ENCODE measurements at places on chromosomes 1 and 21.

GRCh38 chr1:58874342-58874741 is 90.5 kb upstream of the JUN start:
- no peak for DNase-seq

GRCh38 chr1:203765029-203765837 is at the start of gene LAX1:
Gene LAX1 (plus strand): TSS chr1:203765183. CDS start chr1:203765566, 383 bp downstream.
- DNase-seq, result peak; percentile 66

DNA sequence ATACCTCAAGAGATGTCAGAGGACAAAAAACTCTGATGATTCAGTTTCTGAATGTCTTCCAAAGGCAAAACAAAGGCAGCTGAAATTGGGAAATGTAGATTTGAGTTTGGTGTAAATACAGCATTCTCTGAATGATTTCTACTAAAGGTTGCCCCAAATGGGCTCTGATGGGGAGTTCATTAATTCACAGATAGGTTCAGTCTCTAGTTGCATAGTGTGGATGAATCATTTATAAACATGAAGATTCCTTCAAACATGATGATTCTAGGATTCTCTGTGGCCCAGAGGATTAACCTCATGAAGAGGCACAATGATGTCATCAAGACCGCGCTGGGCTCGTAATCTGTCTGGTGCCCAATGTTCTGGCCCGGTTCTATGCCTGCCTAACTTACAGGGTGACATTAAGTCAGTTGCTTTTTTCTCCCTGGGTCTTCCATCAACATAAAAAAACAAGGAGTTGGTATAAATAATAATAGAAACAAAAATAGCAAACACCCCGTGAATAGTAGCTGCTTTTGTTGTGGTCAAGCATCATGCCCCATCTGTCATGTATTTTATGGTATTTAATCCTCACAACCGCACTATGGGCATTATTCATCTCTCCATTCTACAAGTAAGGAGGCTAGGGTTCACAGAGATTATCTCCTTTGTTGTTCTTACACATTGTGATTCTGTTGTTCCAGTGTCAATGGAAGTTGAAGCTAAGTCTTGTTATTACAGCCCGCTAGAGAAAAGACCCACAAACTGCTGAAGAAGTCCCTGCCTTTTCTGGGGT is 509.6 kb upstream of the USP24 start:
- DNase-seq, result no peak

DNA sequence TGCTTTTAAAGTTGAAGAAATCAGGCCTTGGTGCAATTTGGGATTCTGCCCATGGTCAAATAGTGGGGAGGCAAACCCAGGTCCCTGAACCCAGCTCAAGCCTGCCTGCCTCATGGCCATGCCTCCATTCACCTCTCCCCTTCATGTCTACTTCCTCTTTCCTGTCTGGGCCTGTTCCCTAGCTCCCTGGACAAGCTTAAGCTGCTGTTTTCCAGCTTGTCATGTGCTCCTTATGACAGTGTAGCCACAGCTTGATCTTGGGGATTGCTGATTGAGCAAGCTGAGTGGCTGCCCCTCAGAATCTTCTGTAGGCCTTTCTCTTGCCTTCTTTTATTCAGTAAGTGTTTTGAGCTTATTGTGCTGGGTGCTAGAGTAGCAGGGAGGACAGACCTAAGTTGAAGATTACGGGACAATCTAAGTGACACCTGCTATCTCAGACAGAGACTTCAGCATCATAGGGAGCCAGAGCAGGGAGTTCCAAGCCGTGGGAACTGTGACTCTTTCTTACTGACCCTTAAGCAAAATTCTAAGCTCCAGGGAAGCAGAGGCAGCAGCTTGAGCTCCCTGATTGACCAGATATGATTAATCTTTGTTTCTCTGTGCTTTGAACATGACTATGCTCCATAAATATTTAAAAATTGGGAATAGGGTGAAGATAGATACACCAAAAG is 520 bp upstream of the MR1 start:
- DNase-seq, result no peak

- no peak for DNase-seq
Measured at GRCh38 chr21:40200946-40201345, 333.7 kb downstream of the PCP4 start.

DNA sequence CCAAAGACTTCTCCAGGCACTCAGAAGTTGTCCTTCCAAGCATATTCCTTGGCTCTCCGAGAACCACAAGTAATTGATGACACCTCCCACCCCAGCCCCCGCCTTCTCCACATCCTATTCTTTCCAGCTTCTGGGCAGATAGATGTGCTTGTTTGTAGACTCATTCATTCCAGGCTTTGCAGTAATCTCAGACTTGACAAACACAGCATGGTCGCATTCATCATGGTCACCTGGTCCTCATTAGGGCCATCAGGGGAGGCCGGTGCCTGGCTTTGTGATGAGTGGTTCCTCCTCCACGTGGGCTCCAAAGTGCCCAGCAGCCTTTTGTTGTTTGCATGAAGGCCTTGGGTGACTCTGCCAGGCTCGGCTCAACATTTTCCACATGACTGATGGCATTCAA is 28.5 kb upstream of the KCNE2 start:
- DNase-seq, result no peak

DNA sequence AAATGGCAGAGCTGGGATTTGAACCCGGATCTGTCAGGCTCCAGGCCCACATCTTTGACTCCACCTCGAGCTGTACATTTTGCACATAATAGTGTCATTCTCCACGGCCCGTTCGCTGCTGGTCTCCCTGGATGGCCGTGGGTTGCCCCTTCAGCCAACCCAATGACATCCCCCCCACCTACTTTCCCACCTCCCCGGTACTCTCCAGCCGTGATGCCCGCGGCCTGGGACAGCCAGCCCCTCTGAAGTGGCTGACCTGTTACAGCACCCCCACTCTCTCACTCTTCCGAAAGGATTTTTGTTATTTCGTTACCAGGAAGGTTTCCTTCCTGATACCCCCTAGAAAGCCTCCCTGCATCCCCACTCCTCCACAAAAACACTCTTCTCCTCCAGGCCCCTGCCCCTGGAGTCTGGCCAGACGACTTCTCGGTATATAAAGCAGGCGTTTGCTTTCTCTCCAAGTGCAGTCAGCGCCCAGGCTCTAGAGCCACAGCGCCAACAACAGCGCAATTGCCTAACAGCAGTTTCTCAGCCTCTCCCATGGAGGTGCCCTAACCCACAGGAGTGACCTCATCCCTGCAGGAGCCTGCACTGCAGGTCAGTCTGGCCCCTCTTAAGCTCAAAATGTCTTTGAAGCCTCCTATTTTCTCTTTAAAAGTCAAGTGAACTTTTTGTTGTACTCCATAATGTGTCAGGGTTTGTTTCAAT is 14.5 kb upstream of the GJB5 start:
- no peak for DNase-seq

DNA sequence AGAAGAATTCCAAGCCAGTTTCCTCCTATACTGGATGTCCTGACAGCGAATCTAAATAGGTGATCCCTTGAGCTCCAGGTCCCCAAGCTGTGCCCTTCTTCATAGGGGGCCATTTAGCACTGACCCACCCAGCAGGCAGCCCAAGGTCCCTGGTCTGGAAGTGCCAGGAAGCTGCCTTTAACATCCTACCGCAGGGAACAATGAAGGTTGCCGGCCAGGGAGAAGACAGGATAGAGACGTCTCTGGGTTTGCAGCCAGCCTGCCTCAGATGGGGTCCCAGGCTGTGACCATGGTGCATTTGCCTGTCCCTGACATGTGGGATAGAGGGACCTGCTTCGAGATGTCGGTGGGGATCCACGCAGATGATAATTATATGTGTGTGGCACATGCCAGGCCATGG is 2.7 kb upstream of the RIPK4 start:
- no peak for DNase-seq

GRCh38 chr1:100313382-100313781 is 38.9 kb upstream of the CDC14A start:
- no peak for DNase-seq
